COLO829 (cell line): ENCODE measurements at places on chromosomes 1 and 21.

GRCh38 chr1:31849653-31850052 lies 33.8 kb upstream of the SPOCD1 start:
- DNase-seq = no peak

- no peak for DNase-seq
These were observed 18.8 kb downstream of the NEK7 start for GRCh38 chr1:198175423-198176170.

DNA sequence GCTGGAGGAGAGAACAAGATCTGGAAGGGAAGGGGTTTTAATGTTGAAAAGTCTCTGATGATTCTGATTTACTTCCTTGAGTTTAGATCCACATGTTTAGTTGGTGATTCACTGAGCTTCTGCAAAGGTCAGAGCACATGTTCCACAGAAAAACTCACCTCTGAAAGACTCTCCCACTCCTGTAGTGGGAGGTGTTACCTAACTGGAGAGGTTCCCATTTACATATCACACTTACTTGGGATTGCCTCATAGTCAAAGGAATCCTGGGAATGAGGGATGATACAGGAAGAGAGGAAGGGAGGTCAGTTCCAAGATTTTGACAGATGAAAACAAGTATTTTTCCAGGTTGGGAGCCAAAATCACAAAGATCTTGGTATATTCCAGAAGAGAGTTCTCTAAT lies 2.7 kb upstream of the NTNG1 start:
- no peak for DNase-seq

- no peak for DNase-seq
These were observed 4.6 kb downstream of the PEAR1 start for GRCh38 chr1:156898161-156898566.

- DNase-seq = no peak
These were observed 20.1 kb upstream of the PTPRF start for GRCh38 chr1:43510621-43511020.

GRCh38 chr1:17545356-17545755 lies 5.9 kb downstream of the ARHGEF10L start:
- no peak for DNase-seq

DNA sequence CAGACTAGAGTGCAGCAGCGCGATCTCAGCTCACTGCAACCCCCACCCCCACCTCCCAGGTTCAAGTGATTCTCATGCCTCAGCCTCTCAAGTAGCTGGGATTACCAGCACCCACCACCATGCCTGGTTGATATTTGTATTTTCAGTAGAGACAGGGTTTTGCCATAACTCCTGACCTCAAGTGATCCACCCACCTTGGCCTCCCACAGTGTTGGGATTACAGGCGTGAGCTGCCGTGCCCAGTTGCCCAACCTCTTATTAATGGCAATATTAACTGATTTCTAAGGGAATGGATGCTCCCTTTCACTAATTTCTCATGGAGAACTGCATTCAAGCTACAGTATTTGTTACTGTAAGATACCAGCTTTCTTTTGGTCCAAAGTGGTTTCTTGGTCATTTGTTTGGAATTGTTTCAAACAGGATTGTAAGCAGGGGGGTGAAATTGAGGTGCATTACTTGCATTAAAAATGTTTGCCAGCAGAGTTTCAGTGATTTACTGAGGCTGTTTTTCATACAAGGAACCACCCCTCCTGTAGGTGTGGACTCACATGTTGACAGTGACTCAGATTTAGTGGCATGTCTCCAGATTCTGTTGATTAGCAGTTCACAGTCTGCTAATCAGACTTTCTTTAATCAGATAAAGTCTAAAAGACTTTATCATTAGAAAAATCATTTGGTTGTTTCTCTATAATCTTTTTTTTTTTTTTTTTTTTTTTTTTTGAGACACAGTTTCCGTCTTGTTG lies 3.9 kb upstream of the TGFBR3 start:
- DNase-seq = no peak

DNA sequence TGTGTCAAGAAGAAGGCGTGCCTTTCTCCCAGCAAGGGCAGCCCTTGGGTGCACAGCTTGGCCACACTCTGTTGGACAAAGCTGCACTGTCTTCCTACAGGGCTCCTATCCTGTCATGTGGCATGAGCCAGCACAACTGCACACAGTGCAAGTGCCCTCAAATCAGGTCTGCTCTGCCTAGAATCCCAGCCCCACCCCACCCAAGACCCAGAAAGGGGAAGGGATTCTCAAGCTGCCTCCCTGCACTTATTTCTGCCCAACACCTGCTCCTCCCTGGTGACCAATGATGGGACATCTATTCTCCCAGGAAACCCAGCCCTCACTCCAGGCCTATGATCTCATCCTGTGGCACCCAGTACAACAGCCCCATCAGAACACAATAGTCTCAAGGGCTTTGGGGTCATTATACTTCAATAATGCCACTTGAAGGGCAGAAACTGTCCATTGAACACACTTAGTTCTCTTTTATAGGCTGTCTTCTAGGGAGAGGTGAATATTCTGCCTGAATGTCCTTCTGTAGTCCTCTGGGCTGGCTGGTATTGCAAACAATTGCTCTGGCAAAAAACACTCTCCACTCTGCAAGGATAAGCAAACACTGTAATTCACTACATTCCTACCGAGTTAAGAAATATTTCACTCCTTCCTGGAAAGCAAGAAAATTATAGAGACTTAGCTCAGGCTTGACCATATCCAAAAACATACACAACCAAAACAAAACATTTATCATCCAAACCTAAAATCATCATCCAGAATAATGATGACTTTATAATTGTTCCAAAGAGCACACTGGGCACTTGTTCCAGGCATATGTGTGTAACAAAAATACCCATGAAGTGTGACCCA lies 43.1 kb upstream of the IGSF3 start:
- peak; percentile 3 for DNase-seq
